ENCODE measurements at places on chromosomes 11 and 22.
A peak's percentile ranks its signal among the peaks of the same experiment; 100 is the strongest.

DNA sequence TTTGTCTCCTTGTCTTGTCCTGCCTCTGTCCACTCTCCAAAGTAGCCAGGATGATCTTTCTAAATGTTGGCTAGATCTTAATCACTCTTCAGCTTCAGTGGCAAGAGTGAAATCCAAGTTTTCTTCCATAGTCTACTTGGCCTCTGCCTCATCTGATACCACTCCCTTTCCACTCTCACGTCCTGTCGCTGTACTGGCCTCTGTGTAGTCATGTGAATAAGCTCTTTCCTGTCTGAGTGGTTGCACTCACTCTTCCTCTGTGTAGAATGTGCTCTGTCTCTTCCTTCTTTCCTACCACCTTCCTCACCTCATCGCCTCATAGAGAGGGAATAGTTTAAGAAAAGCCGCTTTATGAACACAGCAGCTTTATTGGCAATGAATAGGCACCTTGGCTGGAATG is 86.5 kb downstream of the WNT11 start:
- DNase-seq, result no peak

- peak; percentile 22 for DNase-seq
Measured at GRCh38 chr11:115042002-115042401, 363.7 kb downstream of the NXPE2 start.

- no peak for DNase-seq
Measured at GRCh38 chr11:18368221-18368620, 26.1 kb upstream of the LDHA start.

DNA sequence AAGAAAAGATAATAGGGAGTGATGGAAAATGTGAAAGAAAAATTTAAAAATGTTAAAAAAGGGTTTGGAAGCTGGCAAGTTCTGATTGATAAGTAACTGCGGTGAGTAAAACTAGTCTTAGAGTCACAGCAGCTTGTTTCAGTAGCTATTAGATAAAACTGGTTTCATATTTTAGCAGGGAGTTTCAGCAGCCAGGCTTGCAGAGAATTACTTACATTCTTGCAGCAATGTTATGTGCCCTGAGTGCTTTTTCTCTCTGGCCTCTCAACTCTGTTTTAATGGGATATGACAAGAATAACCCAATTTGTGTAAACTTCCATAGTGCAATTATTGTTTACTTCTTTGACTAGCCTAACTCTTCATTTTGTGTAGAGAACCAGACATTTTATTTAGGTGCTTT is 33.6 kb downstream of the PPME1 start:
- no peak for DNase-seq

GRCh38 chr11:1946812-1947484 is at the start of gene MRPL23:
TSS of gene MRPL23 (plus strand) at chr11:1947332. CDS start at chr11:1947363, 31 bp downstream.
- no peak for DNase-seq

- DNase-seq, result no peak
Measured at GRCh38 chr11:78424334-78425270, 7.0 kb upstream of the GAB2 start.

- no peak for DNase-seq
Measured at GRCh38 chr11:108170184-108170583, 48.8 kb downstream of the ACAT1 start.

GRCh38 chr11:102226702-102227490 is 90.4 kb upstream of the BIRC3 start:
- DNase-seq, result no peak

DNA sequence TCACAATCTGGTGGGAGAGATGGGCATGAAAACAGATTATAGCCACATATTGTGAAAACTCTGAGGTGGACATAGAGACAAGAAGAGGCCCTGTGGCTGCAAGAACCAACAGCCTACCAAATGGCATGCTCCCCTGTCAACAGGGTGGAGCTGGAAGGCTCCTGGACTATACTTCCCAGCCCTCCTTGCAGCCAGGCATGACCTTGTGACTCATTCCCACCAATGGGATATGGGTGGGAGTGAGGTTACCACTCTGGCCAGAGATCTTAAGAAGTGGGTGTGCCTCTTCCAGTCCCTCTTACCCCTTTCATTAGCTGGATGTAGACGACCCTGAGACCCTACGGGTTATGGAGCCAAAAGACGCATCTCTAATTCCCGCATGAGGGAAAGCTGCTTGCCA is 126.4 kb upstream of the ZBED5 start:
- no peak for DNase-seq

- DNase-seq, result no peak
Measured at GRCh38 chr11:123608945-123609344, 45.5 kb downstream of the SCN3B start.

DNA sequence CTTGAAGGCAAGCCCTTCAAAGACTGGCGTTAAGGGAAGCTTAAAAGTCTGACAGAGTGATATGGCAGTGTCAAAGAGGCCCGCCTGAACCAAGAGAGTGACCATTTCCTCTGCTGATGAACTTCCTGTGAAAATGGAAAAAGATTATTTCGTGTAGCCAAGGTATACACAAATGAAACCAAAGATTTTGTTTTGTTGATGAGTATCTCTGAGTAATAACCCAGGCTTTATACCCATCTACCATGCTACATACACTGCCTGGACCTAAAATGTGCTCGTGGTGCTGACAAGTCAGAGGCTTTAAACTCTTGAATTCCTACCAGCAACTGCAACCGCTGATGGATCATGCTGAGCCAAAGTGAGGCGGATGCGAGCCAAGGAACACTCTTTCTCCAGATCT is 21.0 kb upstream of the FNBP4 start:
- DNase-seq, result no peak

- no peak for DNase-seq
Measured at GRCh38 chr22:22933807-22934542, 46.4 kb downstream of the IGLL5 start.

DNA sequence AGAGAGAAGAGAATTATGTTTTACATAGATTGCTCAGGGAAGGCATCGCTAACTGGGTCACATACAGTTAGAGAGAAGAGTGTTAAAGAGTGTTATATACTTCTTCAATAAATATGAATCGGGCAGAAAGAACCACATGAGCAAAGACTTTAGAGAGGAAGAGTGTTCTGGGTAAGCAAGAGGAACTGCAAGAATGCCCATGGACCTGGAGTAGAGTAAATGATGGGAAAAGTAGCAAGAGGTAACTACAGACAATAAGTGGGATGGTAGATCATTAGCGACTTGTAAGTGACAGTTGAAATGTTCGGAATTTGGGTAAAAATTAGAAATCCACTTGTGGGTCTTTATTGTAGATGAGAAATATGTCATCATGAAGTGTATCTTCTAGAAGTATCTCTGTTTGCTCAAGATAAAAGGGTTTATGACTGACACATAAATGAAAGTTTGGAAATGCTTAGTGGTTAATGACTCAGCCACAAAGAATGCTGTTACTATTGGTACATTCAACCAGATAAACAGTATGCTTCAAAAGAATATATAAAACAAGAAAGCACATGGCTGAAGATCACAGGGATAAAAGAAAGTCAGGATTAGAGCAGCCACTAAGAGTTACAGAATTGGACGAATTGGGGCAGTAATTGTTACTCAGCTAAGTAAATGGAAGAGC is 229.3 kb downstream of the CASP12 start:
- no peak for DNase-seq

DNA sequence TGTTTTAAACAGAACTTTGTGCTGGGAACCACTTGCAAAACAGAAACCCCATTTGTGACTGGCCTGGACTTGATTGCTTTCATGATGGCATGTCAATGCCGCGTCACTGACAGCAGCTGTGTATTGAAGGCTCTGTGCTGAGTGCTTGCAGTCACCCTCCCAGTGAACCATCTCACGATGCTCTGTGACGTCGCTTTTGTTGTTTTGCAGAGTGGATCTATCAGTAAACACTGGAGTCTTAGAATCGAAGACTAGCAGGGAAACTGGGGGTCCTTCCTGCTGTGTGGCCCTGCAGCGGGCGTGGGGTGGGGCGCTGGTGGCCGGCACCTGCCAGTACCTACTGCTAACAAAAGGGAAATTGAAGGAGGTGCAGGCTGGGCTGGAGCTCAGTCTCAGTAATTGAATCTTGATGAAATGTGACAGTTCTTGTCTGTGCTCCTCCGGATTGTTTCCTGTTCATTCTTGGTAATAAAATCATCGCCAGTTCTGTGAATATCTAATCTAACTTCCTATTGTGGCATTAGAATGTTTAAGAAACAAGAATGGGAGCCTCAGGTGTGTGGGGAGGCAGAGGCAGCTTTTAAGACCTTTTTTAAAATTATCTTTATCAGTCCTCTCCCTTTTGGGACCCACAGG is 50.5 kb upstream of the PARVG start:
- DNase-seq, result no peak

DNA sequence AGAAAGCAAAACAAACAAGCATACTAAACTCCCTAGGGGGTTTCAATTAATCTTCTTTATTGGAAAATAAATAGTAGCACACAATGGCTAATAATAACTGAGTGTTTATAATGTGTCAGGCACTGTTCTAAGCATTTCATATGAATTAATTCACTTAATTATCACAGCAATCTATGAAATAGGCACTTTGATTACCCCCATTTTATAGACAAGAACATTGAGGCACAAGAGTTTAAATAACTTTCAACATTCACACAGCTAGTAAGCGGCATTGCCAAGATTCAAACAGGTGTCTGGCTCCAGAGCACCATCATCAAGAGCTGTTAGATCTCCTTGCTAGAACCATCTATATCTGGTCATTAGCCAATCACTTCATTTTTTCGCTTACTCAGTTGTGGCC is 43.1 kb downstream of the PRCP start:
- no peak for DNase-seq

- no peak for DNase-seq
Measured at GRCh38 chr22:50267591-50268390, 2.4 kb downstream of the MAPK11 start.

DNA sequence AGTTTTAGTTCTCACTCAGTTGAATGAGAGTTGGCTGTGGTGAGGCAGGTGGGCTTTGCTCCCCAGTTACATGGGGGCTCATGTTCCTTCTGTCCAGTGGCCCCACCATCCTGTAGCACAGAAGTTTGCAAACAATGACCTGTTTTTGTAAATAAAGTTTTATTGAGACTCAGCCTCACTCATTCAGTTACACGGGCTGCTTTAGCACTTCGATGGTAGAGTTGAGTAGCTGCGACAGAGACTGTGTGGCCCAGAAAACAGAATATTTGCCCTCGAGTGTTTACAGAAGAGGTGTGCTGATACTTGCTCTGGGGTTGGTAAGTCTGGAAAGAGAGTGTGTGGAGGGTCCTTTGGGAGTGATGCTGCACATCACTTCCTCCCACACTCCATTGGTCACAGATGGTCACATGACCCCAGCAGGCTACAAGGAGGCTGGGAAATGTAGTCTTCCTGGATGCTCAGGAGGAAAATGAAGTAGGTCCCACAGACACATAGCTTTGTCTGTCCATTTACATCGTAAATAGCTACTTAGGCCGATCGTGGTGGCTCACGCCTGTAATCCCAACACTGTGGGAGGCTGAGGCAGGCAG is 34.6 kb downstream of the IFT27 start:
- DNase-seq, result no peak

GRCh38 chr22:31490496-31490925 is 869 bp upstream of the EIF4ENIF1 start:
- peak; percentile 35 for DNase-seq

- DNase-seq, result no peak
Measured at GRCh38 chr22:30182815-30183214, 63.7 kb downstream of the LIF start.

GRCh38 chr11:2423157-2424025 is 20.9 kb downstream of the TRPM5 start:
- no peak for DNase-seq

GRCh38 chr11:60821827-60822599 is 19.9 kb upstream of the CCDC86 start:
- DNase-seq, result no peak

GRCh38 chr11:118535261-118535660 is 4.3 kb downstream of the TMEM25 start:
- DNase-seq, result no peak

DNA sequence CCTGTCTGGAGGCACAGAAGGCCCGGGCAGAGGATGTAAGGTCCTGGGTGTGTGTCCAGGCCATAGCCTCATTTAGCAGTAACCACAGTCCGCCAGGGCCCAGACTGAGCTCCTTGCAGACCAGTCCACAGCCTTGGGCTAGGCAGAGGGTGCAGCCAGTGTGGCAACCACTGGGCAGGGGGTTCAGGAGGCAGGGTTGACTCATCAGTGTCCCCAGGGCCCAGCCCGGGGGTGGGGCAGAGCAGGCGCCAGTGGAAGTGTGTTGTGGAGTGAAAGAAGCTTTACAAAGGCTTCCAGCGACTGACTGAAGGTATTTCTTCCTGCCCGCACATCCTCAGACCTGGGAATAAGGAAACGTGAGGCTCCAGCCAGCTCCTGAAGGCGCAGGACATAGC is 27.7 kb upstream of the WNT11 start:
- no peak for DNase-seq

DNA sequence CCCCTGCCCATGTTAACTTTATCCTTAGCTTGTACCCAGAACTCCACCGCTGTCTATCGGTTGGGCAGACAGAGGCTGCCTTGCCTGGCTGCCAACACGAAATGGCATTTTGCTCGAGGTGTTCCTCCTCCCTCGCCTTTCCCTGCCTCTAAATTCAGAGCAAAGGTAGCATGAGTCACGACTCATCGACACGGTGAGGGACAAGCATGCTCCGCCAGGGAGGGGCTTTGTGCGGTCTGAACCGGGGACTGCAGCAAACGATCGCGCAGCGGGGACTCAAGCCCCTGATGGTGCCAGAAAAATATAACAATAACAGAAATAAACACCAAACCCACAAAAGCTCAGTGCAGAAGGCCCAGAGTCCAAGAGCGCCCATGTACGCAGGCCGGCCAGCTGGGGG is 52.3 kb downstream of the RTL6 start:
- no peak for DNase-seq

- DNase-seq, result no peak
Measured at GRCh38 chr22:33722816-33723215, 197.5 kb downstream of the LARGE1 start.

GRCh38 chr11:8545698-8546366 is 48.2 kb downstream of the STK33 start:
- no peak for DNase-seq

GRCh38 chr22:32737811-32738497 is 63.6 kb upstream of the TIMP3 start:
- no peak for DNase-seq

DNA sequence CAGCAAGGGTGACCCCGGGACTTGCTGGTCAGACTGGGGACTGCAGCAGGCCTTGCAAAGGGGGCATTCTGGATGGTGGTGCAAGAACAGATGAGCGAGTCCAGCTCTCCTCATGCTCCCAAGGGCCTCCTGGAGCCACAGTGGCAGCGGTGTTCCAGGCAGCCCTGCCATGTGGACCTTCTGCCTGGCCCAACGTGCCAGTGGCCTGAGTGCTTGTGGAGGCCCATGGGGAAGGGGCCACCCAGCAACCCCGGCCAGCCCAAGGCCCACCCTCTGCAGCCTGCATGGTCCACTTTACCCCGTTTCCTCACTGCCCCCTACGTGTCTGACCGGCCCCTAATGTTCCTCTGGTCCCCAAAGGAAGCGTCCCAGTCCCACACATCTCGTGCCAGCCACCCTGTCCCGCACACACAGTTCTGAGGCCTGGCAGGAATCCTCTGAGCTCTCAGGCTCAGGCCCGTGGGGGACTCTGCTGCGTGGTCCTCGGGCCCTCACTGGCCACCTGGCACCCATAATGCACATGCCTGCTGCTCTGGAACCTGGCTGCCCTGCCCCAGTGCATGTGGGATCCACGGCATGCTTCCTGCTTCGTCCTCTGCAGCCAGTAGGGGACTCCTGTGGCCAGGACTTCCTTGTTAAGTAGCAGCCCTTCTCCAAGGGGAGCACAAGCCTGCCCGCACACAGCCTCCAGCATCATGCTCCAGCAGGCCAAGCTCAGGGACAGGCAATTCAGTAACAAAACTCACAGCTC is 85.5 kb downstream of the DGCR2 start:
- no peak for DNase-seq

Data from NCI-H1694 treated with DMSO at 0.1 percent for 48 hours (cell line).